ENCODE measurements at places on chromosomes 1 and 21.

- DNase-seq: no peak
These were observed 54.9 kb downstream of the RGL1 start for GRCh38 chr1:183859831-183860230.

DNA sequence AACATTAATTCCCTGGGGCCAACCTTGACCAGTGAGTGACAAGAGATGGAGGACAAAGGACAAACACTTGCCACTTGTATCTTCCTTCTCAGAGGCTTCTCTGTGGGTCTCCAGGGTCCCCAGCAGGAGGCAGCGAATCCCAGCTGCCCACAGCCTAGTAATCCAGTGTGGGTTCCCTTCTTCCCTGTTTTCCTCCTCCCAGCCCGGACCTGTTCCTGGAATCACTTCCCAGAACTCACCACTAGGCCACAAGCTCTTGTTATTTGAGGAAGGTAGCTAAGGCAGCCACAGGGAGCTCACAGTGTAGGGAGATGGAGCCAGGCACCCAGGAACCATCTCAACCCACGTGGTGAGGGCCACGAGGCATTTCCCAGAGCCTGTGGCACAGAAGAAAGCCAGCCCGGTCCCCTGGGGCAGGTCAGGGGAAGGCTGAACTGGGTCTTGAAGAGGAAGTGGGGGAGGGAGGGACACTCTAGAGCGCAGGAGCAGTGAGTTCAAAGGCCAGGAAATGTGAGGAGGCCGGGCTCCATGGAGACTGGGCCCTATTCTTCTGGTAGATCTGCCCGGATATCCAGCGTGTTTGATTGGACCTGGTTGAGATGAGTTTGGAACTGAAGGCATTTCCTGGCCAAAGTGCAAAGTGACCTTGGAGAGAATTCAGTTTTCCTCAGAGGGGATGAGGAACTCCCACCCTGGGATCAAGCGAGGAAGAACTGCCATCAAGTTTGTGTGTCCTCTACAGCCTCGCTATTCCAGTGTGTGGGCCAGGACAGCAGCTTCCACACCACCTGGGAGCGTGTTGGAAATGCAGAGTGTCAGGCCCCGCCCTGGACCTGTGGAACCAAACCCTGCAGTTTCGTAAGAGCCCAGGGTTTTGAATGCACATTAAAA, 20.3 kb upstream of the C2CD2 start:
- no peak for DNase-seq

DNA sequence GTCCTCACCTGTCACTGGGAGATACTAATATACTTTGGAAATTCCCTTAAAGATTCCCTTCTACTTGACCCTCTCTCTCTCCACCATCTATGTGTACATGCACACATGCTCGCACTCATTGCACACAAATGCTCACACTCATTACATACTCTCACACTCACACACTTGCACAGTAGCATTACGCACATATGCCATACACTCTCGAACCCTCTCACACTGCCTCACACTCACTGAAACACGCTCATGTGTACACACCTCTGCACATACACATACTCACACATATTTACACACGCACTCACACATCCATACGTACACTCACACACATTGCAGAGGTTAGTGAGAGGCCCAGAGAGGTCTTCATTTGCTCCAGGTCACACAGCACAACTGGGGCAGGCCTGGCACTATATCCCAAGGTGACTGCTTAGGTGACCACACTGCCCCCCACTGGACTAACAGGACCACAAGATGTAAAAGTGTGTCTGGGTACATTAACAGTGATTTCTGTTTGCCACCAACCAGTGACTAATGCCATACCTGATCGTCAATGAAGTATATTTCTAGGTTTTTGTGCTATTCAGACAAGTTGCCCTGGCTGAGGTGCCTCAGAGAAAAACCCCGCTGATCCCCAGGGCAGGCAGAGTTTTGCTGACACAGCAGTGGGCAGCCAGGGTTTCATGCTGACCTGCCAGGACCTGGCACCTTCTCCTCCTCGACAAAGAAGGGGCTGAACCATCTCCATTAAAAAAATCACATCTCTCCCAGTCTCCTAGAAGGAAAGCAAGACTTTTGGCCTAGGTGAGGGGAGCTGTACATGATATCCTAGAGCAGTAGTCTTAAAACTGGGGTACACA, 28.5 kb upstream of the CAMK1G start:
- DNase-seq: no peak

- no peak for DNase-seq
These were observed 54.2 kb downstream of the RGL1 start for GRCh38 chr1:183859119-183859518.

DNA sequence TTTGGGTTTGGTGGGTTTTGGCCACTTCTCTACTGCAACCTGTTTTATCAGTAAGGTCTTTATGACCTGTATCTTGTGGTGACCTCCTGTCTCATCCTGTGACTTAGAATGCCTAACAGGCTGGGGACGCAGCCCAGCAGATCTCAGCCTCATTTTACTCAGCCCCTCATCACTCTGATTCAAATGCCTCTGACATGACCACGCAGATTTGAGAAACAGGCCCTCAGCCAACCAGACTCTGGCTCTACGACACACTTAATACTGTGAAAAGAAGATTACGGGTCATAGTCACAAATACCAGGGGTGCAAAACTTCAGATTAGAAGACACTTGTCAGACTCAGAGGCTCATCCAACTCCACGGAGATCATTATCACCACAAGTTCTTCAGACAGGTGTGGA, 28.3 kb upstream of the KIF26B start:
- no peak for DNase-seq
